ENCODE measurements at places on chromosomes 3 and 15.

DNA sequence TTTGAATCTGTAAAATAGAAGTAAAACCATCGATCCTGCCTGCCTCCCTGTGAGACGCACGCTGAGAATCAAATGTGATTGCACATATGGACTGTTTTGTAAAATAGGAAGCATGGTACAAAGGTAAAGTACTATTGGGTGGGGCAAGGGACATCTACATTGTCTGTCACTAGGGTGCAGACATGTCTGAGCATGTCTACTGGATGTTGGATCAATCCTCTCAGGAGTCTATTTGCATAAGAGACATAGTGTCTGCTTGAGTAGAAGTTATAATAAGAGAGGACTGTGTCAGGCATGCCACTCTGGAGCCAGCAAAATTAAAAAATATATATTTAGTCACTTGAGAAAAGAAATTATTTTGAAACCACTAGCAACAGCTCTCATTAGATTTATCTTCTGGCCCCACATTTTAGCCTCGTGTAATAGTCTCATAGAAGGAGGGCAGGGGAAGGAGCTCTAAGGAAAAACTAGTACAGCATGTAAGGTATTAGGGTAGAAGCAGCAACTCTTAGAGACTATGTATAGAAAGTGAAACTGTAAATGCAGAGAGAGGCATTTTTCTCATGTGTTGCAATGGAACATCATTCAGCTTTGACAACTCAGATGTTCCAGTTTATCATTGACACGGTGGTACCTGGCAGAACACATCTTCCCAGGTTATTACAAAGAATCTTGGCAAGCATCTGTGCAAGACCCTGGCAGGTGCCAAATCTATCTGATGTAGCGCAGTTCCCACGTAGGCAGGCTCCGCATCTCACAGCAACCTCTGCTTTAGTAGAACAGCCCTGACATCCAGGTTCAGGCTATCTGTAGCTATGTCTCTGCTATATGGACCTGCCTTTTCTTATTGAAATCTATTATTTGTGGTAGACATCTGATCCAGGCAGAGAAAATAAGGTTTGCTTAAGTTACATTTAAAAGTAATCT, 85.2 kb upstream of the CHL1 start:
- DNase-seq, result no peak

DNA sequence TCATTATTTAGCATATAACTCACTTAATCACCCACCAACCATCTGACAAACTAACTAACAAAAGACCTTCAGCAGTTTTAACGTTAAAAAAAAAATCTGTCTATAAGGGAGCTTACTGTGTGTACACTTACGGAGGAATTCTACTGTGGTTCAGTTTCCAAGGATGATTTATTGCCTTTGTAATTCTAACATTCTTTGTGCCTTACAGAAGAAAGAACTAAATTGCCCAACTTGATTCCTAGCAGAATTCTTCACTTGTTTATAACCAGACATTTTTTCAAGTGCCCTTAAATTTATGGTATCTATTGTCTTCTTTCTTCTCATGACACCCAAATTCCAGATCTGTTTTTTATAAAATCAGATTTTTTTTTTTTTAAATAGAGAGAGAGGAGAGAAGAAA, 119.7 kb upstream of the IGSF10 start:
- no peak for DNase-seq

DNA sequence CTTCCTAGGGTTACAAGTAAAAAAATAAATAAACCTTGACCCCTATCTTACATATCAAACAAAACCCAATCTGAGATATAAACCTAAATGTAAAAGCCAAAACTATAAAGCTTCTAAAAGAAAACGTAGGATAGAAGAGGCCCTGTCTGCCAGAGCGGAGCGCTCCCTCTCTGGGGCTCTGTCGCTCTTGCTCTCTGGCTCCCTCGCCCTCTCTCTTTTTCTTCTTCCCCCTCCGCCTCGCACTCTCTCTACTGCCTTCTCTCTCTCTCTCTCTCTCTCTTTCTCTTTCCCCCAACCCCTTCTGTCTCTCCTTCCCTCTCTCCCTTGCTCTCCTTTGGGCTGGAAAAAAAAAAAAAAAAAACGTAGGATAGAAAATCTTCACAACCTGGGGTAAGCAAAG, 21.6 kb downstream of the RYK start:
- no peak for DNase-seq

- no peak for DNase-seq
Observed at GRCh38 chr15:67701669-67702068, 123.6 kb upstream of the SKOR1 start.

DNA sequence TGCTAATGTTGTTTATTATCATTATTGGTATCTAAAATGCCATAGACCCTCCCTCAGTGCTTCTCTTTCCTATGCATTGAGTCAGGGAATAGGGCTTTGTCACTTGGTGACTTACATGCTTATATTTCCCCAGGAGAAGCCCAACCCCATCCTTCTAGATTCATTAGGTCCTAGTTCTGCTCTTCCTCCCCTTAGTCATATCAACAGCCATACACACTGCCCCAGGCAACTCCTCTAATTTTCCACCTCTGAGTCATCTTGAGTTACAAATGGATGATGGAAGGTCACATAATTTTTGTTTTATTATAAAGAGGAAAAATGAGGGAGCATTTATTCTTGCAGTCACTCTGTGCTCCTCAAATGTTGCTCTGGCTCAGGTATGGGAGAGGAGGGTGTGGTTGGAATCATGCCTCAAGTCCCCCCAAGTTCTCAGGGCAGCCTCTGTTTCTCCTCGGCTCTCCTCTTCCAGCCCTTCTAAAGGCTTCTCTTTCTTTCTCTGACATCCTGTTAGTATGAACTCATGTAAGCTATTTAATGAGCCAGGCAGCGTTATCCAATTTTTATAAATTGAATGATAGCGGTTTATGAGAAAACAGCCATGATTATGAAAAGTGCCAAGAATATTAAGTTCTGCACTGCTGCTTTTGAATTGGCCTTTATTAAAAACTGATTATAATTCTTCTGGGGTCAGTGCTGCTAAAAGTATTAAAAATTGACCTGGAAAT, 45.6 kb upstream of the FSTL1 start:
- DNase-seq, result no peak

DNA sequence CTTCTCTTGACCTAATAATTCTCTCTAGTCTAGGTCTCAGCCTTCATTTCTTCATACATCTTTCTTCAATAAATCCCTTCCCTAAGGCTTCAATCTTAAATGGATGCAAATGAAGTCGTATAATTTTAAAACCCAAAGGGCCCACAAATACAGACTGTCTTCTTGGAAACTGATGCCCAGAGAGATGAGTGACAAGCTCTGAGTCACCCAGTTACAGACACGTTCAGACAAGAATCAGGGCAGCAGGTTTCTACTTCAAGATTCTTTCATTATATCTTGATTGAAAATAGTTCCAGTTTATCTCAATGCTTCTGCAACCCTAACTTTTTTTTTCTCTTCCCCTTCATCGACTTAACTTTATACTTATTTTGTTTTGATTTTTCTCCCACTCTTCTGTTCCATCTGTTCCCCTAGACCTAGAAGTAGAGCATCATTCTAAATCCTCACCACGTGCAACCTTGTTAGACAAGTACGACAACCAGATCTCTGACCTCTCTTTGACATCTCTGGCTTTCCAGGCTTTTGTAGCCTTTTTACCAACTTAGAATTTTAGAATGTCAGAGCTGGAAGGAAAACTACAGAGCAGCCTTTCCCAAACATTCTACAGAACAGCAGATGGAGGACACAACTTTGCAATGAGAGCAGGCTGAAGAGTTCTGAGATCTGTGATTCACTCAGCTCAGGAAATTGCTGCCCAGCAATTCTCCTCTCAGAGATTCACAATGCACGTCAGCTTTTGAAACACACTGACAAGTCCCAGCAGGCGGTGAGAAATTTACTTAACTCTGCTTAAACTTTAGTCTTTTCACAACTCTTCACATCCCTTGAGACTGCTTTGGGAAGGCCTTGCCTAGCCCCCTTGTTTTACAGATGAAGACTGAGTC, 25.3 kb downstream of the NCEH1 start:
- no peak for DNase-seq

GRCh38 chr3:105957722-105958121, 88.9 kb upstream of the CBLB start:
- DNase-seq, result no peak

GRCh38 chr3:168511428-168512014, 415.8 kb upstream of the GOLIM4 start:
- DNase-seq, result no peak

DNA sequence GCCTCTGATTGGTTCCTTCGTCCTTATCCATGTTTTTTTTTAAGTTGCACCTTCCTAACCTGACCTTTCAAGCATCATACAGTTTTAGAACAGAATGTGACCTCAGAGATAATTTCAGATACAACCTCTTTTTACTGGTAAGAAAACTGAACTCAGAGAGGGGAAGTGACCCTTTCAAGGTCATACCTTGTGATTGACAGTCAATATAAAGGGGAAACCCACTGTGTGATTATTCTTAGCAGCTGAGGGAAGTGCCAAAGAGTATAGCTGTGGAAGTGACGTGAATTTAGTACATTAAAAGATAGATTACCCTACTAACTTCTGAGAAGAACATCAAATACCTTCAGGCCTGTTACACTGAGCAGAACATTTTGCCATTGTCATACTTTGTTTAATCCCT, 319.4 kb downstream of the NEK10 start:
- DNase-seq, result no peak
